ENCODE measurements at places on chromosomes 11 and 22.
A peak's percentile ranks its signal among the peaks of the same experiment; 100 is the strongest.

- no peak for DNase-seq
Observed at GRCh38 chr11:99535819-99536218, 515.1 kb downstream of the CNTN5 start.

GRCh38 chr22:40179526-40179925, 1.8 kb downstream of the TNRC6B start:
- DNase-seq: no peak

DNA sequence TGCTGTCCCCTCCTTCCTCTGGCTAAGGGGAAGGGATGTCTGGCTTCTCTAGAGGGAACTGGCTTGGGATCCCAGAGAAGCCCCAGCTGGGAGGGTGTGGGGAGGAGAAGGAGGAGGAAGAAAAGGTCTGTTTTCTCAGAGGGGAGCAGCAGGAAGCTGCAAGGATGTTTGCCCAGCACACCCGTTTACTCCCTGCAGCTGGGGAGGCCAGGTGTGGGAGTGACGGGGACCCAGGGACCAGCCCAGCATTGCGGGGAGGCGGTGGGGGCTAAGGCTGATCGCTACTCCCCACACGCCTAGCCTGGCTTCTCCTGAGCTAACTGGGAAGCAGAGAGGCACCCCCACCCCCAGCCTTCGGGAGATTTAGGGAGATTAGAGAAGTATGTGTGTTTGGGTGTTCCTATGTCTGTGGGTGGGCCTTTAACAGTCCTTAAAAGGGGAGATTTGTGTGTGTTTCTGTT, 3.9 kb downstream of the CREB3L1 start:
- DNase-seq: no peak

- no peak for DNase-seq
Observed at GRCh38 chr11:101974771-101975170, 58.4 kb upstream of the ANGPTL5 start.

- DNase-seq: no peak
Observed at GRCh38 chr11:114274637-114275036, 21.6 kb upstream of the NNMT start.

- no peak for DNase-seq
Observed at GRCh38 chr11:69508974-69509373, 27.5 kb downstream of the LINC01488 start.

DNA sequence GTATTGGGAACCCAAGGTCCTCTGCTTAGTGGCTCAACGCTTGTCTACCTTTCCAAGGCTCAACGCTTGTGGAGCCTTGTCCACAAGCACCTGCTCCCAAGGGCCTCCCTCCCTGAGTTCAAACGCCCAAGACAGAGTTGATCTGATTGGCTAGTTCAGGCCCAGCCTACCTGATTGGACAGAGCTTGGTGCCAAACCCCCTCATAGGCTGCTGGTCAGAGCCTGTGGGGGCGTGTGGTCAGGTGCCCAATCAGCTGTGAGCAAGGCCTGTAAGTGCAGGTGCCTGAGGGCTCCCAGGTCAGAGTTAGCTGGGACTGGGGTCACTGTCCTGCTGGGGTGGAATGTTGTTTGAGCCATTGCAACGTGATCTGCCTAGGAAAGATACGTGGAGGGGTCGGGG, 16.9 kb upstream of the TMPRSS6 start:
- DNase-seq: no peak

- DNase-seq: no peak
Observed at GRCh38 chr11:114307524-114308203, 11.5 kb downstream of the NNMT start.

DNA sequence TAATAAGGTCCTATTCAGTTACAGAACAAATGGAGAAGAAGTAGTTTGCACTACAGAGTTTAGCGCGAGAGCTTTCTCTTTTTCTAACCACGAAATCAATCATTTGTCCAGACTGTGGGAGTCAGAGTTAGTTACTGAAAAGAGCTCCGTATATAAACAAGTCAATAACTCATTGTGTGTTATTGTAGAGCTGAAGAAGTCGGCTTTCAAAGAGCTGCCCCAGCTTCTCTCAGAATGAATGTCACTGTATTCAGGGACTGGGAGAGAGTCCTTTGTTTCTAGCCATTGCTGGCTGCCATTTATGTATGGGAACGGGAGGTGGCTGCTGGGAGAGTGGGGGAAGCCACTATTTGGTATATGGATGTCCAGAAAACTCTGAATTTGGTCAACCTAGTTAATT, 227.8 kb downstream of the DCDC1 start:
- no peak for DNase-seq

GRCh38 chr22:42462016-42462415, 29.8 kb upstream of the NFAM1 start:
- peak; percentile 27 for DNase-seq

- no peak for DNase-seq
Observed at GRCh38 chr11:77205467-77206263, 77.6 kb downstream of the MYO7A start.

DNA sequence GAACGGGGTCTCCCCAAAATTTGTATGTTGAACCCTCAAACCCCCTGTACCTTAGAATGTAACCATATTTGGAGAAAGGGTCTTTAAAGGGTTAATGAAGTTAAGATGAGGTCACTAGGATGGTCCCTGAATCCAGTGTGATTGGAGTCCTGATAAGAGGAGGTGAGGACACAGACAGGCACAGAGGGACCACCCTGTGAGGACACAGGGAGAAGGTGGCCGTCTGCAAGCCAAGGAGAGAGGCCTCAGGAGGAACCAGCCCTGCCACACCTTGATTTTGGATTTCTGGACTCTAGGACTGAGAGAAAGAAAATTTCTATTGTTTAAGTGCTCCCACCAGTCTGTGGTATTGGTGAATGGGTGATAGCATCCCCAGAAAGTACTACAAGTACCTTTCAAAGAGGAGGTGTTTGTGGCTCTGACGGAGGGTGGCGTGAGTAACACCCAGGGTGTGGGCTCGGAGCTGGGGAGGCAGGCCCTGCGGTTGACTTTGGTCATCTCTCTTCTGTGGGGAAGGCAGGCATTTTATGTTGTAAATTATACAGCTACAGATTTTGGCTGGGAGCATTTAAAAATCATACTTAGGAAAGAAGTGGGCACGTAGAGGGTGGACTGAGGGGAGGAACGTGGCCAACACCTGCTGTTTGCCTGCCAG, 13.8 kb downstream of the MRGPRF start:
- DNase-seq: no peak

DNA sequence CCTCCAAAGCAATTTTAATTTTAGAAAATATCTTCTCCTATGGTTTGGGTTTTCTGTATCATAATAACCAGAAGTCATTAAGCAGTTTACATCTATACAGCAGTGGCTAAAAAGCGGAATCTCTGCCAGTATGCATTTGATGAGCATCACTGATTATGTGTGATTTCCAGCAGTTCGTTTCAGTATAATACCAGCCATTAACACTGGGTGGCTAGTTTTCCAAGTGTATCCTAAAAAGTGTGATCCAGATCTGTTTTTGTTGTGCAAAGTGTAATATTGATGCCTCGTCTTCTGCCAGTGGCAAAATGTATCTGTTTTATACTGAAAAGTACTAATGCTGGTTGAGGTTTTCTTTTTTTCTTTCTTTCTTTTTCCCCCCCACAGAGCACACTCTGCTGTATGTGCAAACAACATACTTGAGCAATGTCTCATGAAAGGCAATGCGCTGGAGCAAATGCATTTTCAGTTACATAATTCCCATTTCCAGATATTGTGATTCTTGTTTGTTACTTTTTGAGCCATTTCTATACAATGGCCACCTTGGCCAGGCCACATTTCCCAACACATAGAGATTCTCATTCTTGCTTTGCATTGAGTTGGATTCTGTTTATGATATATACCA, 64.2 kb downstream of the SLC36A4 start:
- no peak for DNase-seq

GRCh38 chr11:57248780-57249383, 11.8 kb upstream of the APLNR start:
- no peak for DNase-seq

DNA sequence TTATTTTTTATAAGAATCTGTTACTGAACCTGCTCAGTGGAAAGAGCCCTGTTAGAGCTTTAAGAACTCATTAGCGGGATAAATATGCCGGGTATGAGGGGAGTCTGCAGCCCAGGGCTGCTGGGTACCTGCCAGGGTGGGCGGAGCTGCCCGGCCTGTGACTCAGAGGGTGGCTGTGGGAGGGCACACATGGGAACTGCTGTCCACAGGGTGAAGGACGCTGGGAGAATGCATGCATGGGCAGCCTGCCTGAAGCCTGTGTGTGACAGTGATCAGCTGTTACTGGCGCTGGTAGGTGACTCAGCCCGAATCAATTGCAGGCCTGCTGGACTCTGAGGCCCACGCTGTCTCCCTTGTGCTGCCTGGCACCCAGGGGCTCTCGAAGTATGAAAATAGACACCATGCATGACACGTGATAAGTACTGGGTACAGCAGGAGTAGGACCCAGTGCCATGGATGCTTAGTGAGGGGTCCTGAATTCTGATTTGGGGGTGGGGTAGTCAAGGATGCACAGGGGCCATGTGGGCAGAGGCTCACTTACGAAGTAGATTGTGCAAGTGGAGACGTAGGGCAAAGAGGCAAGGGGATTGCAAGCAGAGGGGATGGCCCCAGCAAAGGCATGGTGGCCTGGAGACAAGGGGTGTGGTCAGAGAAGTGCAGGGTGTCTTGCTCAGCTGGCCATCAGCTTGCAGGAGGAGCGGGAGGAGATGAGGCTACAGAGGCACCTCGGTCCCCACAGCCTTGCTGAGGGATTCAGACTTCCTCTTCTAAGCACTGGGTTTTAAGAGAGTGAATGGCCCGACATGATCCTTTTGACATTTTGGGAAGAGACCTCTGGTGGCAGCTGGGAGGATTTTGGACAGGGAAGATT, 36.5 kb downstream of the GRIK4 start:
- peak; percentile 87 for DNase-seq

DNA sequence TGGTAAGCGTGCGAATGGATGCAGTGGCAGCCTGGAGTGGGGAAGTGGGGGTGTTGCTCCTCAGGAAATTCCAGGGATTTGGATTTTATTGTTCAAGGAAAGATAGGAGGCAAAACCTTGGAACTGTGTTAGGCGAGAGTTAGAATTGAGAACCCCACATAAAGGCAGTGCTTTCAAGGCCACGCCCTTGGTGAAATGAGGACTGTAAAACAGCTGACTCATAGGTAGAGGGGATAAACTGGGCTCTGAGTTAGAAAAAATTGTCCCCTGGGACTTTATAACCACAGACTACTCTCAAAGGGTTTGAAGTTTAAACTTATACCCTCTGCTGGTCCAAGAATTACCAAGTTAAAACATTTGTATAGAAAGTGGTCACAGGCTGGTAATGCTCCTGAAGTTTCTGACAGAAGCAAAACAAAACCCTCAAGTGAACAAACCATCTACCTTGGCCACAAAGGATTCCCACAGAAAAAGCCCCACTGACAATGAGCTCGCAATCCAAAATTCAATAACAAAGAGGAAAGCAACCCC, 250.3 kb upstream of the TBCEL start:
- DNase-seq: no peak

GRCh38 chr11:60994541-60995080, 23.1 kb downstream of the CD6 start:
- peak; percentile 9 for DNase-seq

DNA sequence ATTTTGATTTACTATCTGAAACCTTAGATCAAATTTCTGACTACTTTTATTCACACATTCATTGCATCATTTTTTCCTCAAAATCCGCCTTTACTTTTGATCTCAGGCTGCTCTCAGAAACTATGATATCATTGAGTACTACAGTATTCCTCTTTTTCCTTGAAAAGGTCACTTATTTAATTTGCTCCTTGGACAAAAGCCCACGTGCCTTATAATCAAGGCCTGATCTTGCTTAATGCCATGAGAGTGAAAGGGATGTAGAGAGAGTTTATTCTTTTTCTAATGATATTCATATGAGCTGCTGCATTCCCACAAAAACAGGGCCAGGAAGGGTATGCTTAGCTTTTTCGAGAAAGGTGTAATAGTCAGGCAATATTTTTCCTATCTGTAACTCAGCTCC, 327.0 kb downstream of the ETS1 start:
- no peak for DNase-seq

All from DMS79 treated with DMSO at 0.1 percent for 48 hours (cell line).